ENCODE measurements at places on chromosomes 4 and X.

GRCh38 chrX:9681422-9681821 lies 84.2 kb downstream of the GPR143 start:
- DNase-seq: no peak

DNA sequence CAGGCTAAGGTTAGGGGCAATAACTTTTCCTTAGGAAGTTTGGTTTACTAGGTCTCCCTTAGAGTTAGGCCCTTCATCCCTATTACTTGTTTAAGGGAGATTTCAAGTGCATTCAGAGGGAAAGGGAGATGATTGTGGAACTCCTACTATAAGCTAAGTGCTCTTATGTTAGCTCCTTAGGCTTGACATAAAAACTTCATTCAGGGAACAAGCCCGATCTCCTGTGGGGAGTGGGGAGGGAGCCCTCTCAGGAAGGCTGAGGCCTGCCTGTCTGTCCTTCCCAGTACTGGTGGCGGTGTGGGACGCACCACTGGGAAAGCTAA lies 8.0 kb downstream of the KLF3 start:
- DNase-seq: no peak

DNA sequence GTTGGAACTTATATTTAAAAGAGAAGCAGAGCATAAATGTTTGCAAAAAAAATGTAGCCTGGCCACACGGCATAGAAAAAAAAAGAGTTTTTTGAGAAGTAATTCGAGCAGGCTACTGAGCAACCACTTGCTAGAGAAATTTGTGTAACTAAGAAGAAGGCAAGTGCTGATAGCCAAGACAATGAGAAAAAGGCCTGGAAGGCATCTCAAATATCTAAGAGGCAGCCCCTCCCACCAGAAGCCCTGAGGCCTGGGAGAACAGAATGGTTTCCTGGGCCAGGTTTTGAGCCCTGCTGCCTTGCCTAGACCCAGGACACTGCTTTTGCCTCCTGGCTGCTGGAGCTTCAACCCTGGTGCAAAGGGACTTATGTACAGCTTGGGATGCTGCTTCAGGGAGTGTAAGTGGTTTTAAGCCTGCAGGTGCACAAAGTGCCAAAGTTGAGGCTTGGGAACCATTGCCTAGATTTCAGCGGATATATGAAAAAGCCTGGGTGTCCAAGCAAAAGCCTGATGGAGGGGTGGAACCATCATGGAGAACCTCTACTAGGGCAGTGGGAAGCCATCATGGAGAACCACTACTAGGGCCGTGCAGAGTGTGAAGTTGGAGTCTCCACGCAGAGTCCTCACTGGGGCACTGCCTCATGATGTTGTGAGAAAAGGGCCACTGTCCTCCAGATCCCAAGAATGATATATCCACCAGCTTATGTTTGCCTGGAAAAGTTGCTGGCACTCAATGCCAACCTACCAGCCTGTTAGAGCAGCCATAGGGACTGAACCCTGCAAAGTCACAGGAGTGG lies 9.7 kb downstream of the TECRL start:
- DNase-seq: no peak

DNA sequence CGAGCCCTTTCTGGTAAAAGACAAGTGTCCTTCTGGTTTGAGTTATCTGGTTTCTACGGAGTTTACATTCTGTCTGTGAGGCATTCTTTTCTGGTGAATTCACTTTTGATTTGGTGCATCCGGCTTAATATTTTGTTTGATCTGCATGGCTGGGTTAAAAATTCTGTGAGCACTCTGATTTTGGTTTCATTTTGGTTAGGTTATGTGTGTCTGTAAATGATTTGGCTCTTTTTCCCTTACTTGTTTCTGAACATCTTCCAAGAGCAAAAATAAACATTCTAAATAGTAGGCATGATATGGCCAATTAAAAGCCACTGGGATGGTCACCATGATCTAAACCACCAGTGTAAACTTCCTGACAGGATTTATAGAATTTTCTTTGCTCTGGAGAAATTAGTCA lies 85.7 kb upstream of the PTPN13 start:
- DNase-seq: no peak

GRCh38 chr4:109395694-109396093 lies 37.9 kb upstream of the SEC24B start:
- no peak for DNase-seq

GRCh38 chr4:38666766-38667084 lies 2.7 kb downstream of the KLF3 start:
- DNase-seq: no peak

DNA sequence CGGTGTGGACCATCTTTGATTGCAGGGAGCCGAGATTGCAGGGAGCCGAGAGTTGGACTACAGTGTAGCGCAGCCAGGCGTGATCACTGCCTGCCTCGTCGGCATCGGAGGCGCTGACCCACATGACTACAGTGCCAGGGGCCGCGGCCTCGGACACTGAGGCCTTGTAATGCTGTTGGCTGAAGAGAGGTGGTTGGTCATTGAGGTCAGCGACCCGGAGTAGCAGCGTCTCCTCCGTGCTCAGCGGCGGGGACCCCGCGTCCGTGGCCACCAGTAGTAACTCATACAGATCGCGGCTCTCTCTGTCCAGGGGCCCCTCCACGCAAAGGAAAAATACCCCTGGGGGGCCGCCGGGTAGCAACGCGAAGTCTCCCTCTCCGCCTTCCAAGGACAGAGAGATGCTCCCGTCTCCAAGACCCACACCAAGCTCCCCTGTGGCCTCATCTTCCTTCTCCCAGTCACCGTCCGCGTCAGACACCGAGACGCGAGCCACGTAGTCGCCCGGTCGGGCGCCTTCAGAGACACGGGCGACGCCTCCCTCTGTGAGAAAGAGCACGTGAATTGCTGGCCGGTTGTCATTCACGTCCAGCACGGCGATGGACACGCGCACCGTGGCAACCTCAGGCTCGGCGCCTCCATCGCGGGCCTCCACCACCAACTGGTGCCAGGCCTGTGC lies 1.9 kb downstream of the DCHS2 start:
- no peak for DNase-seq

DNA sequence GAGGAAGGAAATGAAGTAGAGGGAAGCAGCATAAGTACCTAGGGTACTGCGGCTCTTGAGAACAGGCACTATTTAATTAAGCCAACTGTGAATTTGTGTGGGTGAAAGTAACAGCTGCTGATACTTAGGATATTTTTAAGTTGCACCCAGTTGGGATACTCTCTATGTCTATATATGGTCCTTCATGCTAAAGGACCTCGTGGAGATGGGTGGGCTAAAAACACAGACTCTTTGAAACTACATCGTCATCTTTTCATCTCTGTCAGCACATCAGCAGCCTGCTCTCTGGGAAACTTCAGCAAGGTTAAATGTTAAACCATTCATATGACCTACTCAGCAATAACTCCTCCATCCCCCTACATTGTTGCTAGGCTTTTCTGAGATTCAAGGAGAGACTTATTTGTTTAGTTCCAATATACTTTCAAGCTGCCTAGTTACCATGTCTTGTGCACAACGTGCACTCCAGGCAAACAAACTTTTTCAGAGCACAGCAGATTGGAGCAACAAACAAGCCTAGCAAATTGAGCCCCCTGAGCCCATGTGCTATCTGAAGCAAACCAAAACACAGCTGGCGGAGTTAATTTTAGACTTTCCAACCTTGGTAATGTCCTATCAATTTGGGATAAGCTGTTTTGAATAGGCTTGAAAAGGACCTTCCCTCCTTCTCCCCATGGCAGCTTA lies 6.2 kb upstream of the MOB1B start:
- no peak for DNase-seq

- no peak for DNase-seq
Measured at GRCh38 chr4:78788007-78788889, 12.1 kb downstream of the BMP2K start.

GRCh38 chrX:17052793-17053192 lies 106.3 kb downstream of the REPS2 start:
- DNase-seq: no peak

DNA sequence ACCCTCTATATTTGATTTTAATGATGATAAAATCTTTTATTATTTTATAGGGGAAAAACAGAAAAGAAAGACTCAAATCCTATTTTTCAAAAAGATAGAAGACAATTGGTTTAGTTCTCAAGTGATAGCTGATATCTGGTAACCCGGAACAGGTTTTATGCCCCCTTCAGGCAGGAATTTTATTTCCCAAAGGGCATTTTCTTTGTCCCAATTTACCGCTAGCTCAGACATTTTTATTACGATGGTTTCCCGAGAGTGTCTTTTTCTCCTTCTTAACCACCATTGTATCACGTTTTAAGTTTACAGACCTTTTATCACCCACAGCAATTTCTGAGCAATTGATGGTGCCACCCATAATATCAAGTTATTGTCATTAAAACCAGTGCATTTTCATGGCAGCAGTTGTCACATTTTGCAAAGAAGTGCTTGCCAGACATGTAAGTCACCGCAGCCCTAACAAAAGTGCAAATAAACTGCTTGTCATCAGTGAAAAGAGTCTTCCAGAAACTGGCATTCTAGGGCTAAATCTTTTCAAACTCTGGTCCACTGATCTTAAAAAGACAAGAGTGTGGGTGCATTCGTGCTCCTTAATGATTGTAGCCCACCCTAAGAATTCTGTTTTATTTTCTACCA lies 204.8 kb upstream of the VCX start:
- DNase-seq: no peak

Data from CD4-positive, alpha-beta T cell treated with Interleukin-6 for 4 hours (primary cell).